ENCODE measurements at places on chromosomes 12 and 14. TPM values are rescaled to one million over a fixed set of nuclear protein-coding genes. Genes with fewer than 3 reads are reported as not detected.

MAPKAPK5 gene
- 55.2 TPM for polyA plus RNA-seq

SCN8A gene
- polyA plus RNA-seq = 0.07 TPM

MAGOHB gene
- 79.6 TPM for polyA plus RNA-seq

FGF6 gene
- polyA plus RNA-seq = not detected

CARMIL3 gene
- polyA plus RNA-seq = 0.07 TPM

KNTC1 gene
- 103 TPM for polyA plus RNA-seq

- H3K36me3 ChIP-seq = no peaks in the 10 kb centered on the region
- no peak overlapping the region for H3K27ac ChIP-seq
- no peak for DNase-seq
Observed at GRCh38 chr12:57469296-57470164, 9.9 kb downstream of the GLI1 start.

DNA sequence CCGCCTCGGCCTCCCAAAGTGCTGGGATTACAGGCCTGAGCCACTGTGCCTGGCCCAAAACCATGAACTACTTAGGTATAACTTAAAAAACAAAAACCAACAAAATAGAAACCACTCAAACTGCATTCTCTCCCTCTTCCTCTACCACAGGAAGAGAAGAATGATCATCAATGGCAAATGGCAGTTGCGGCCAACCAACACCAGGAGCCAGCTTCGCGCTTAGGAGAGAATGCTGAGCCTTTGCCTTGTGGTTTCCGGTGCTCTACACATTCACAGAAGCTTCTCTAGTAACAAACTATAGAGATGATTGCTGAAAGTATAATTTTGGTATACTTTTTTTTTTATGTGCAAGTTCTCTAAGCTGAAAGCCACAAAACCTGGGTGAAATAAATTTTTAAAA, 17.1 kb downstream of the CATSPERB start:
- no peak overlapping the region for H3K27ac ChIP-seq
- no peaks in the 10 kb centered on the region for H3K27me3 ChIP-seq
- no peaks in the 10 kb centered on the region for H3K36me3 ChIP-seq
- H3K4me3 ChIP-seq = no peak overlapping the region

DNA sequence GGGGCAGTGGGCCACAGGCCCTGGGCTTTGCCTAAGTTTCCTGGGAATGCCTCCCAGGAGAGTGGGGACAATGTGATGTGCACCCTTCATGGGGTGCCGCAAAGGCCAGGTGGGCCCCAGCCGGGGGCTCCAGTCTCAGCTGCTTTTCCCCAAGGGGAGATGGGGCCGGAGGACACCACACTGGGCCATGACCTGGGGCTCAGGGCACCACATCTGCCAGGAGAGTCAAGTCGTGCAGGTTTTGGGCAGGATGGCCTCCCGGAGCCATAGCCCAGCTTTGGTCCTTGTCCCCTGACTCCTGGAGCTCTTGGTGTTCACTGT, 12.2 kb downstream of the HIP1R start:
- H3K27me3 ChIP-seq = no peaks in the 10 kb centered on the region
- H3K4me3 ChIP-seq = no peak overlapping the region
- DNase-seq = no peak

- peak; percentile 26 for DNase-seq
- peak overlapping the region; percentile 100 for H3K27ac ChIP-seq
- H3K27me3 ChIP-seq = no peaks in the 10 kb centered on the region
- H3K4me1 ChIP-seq = peaks cover 22% of the 10 kb centered on the region
Observed at GRCh38 chr12:132827763-132828703, 636 bp downstream of the GOLGA3 start.

- peaks cover 17% of the 10 kb centered on the region for H3K4me1 ChIP-seq
- peaks cover 32% of the 10 kb centered on the region for H3K36me3 ChIP-seq
- no peak overlapping the region for H3K27ac ChIP-seq
- no peaks in the 10 kb centered on the region for H3K27me3 ChIP-seq
- DNase-seq = peak; percentile 32
Observed at GRCh38 chr12:130879212-130879686, 7.4 kb downstream of the RAN start.

GRCh38 chr14:74491956-74492775, 939 bp downstream of the NPC2 start:
- no peaks in the 10 kb centered on the region for H3K27me3 ChIP-seq
- peaks cover 10% of the 10 kb centered on the region for H3K4me1 ChIP-seq
- peak; percentile 18 for DNase-seq
- H3K36me3 ChIP-seq = peaks cover 8% of the 10 kb centered on the region
- peak overlapping the region; percentile 70 for H3K4me3 ChIP-seq
- H3K27ac ChIP-seq = peak overlapping the region; percentile 56

DNA sequence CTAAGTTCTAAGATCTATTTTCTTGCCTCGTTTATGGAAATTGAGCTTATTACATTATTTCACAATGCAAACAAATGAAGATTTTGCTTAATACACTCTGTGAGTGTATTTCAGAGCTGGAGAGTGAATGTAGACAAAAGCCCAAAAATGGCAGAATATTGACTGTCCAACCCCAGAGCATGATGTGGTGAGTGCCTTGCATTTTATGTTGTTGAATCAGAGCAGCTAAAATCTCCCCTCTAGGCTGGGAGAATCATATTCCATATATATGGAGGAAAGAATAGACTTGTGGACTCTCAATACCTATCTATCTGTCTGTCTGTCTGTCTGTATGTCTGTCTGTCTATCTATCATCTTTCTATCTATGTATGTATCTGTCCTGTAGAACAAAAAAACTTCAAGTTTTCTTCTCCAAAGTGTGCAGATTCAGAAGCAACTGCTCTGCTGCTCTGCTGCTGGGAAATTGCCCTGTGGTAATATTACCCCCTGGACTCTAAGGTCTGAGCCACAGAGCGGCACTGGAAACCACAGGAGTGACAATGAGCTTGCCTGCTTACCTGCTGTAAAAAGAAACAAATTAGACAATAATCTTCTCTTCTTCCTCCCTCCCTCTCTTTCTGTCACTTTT, 209.4 kb upstream of the PRICKLE1 start:
- no peaks in the 10 kb centered on the region for H3K36me3 ChIP-seq
- H3K27me3 ChIP-seq = no peaks in the 10 kb centered on the region
- no peak for DNase-seq
- H3K27ac ChIP-seq = no peak overlapping the region
- no peaks in the 10 kb centered on the region for H3K4me1 ChIP-seq

- peaks cover 64% of the 10 kb centered on the region for H3K4me1 ChIP-seq
- H3K36me3 ChIP-seq = no peaks in the 10 kb centered on the region
- no peak for DNase-seq
- no peak overlapping the region for H3K4me3 ChIP-seq
Observed at GRCh38 chr12:47835831-47836155, 16.1 kb upstream of the HDAC7 start.

DNA sequence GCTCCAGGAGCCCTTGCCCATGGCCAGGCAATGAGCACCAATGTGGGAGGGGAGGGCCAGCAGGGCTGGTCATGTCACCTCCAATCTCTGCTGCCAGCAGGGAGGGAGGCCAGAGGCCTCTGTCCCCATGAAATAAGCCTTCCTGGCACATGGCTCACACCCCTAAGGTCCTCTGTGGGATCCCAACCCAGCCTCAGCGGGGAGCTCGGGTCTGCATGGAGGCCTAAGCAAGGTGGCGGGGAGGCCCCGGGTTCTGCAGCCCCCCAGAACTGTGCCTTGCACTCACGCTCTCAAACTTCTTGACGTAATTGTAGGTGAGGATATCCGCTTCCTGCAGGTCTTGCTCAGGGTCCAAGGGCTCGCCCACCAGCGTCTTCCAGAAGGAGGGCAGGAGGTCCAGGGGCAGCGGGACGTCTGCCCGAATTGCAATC, 41.7 kb downstream of the TRAFD1 start:
- H3K4me1 ChIP-seq = peaks cover 25% of the 10 kb centered on the region
- no peak overlapping the region for H3K4me3 ChIP-seq
- no peak overlapping the region for H3K27ac ChIP-seq
- no peak for DNase-seq
- H3K36me3 ChIP-seq = peaks cover 34% of the 10 kb centered on the region
- H3K27me3 ChIP-seq = no peaks in the 10 kb centered on the region

GRCh38 chr14:24840204-24840893, 206.4 kb upstream of the GZMB start:
- no peak for DNase-seq
- no peaks in the 10 kb centered on the region for H3K27me3 ChIP-seq
- no peak overlapping the region for H3K4me3 ChIP-seq
- no peaks in the 10 kb centered on the region for H3K4me1 ChIP-seq

DNA sequence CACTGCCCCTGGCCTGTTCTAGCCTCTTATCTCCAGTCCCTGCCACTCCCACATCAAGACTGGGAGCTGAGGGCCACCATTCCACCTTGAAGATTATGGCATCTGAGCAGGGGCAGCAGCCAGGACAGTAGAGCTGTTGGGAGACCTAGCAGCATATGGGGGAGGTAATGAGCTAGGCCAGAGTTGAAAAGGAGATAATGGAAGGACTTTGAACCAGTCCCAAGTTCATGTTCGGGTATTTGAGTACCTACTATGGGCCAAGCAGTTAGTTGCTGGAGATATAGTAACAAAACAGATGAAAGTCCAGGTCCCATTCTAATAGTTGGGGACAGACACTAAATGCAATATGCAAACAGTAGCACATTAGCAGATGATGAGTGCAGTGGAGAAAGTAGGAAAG, 151.5 kb downstream of the PLXNC1 start:
- no peaks in the 10 kb centered on the region for H3K27me3 ChIP-seq
- H3K4me1 ChIP-seq = no peaks in the 10 kb centered on the region
- peak; percentile 14 for DNase-seq
- H3K27ac ChIP-seq = no peak overlapping the region
- no peak overlapping the region for H3K4me3 ChIP-seq
- peaks cover 28% of the 10 kb centered on the region for H3K36me3 ChIP-seq

DNA sequence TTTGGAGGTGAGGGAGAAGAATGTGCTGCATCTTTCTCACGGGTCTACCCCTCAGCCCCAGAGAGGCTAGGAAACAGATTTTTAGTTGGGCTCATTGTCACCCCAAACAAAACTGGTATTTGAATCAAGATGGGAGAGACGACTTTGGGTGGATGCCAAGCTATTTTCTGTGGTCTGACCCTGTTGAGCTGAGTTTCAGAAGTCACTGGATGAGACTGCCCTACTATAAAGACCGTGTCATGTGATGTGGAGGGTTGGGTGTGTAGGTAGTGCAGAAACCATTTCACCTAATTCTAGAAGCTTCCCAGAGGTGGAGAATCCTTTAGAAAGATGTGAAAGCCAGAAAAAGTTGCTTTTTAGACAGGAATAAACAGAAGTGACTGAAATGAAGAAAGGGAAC, 60.2 kb downstream of the IFT43 start:
- no peaks in the 10 kb centered on the region for H3K4me1 ChIP-seq
- no peaks in the 10 kb centered on the region for H3K36me3 ChIP-seq
- peaks cover 6% of the 10 kb centered on the region for H3K27me3 ChIP-seq
- H3K4me3 ChIP-seq = no peak overlapping the region
- no peak overlapping the region for H3K27ac ChIP-seq

GRCh38 chr14:22920697-22921096, 1.7 kb upstream of the RBM23 start:
- no peak overlapping the region for H3K4me3 ChIP-seq
- no peak overlapping the region for H3K27ac ChIP-seq
- no peak for DNase-seq
- peaks cover 73% of the 10 kb centered on the region for H3K36me3 ChIP-seq
- no peaks in the 10 kb centered on the region for H3K4me1 ChIP-seq

- H3K27me3 ChIP-seq = no peaks in the 10 kb centered on the region
- H3K4me3 ChIP-seq = no peak overlapping the region
- no peak for DNase-seq
- H3K27ac ChIP-seq = no peak overlapping the region
- H3K36me3 ChIP-seq = no peaks in the 10 kb centered on the region
Observed at GRCh38 chr12:46965880-46966279, 113.5 kb upstream of the PCED1B start.
